ENCODE measurements at places on chromosomes 2 and 18.

DNA sequence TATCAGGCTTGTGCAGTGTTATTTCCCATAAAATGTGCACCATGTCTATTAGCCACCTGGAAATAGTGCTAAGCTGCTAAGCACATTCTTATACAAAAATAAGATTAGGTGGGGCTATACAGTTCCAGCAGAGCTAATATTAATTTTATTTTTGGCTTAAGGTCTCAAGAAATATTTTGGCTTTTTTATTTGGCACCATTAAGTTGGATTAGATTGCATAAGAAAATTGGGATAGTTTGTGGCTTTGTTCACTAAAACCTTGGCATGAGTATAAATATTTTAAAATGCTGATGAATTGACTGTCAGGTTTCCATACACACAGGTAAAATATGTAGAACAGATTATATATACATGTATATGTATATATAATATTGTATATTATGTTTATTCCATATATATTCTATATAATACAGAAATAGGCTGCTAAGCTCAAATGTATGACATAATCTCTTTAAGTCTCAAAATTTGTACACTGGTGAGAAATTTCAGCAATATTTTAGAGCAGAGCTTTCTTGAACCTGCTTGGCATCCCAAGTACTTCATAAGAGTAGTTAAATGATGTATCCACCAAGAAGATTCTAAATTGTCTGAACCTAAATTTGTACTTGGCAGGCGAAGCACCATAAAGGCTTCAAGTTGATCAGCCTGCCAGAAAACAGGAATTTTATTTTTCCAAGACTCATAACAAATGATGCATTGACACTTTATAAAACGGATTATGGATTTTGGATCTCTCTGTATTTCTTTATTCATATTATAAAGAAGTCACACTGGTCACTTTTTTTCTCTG lies 32.6 kb downstream of the CCDC102B start:
- no peak for DNase-seq

DNA sequence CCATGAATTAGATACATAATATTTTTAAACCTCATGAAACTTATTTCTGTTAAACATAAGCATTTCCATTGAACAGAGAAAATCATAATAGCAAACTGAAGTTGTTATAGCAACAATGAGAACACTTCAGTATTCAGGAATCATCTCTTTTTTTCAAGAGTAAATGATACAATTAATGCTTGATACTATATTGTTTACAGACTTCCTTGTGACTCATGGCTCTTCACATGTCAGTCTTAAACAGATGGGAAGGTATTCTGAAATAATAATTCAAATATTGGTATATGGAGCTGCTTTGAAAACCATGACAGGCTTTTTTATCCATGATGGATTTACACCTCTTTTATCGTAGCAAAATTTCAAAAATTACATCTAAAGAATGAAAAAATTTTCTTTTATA lies 226.5 kb upstream of the RBMS1 start:
- no peak for DNase-seq

- DNase-seq, result no peak
Measured at GRCh38 chr2:67145851-67146250, 251.3 kb upstream of the ETAA1 start.

DNA sequence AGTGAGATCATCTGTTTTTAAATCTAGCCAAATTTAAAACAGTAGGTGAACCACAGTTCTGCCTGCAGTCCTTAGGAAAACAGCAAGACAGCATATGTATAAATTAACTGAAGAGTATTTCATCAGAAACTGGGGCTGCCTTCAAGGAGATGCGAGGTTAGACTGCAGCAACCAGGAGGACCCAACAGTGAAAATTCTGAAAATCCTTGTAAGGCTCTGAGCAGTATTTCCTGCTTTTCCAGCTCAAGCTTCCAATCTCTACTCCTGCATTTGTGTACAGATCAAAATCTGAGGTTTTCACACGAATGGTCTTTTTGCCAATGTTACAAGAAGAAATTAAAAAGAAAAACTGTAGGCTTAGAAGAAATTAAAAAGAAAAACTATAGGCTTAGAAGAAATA lies 43.7 kb downstream of the CERKL start:
- no peak for DNase-seq

- no peak for DNase-seq
Measured at GRCh38 chr2:27407798-27408491, 1.4 kb downstream of the PPM1G start.

GRCh38 chr2:194709840-194710239 lies 947.2 kb upstream of the SLC39A10 start:
- no peak for DNase-seq

DNA sequence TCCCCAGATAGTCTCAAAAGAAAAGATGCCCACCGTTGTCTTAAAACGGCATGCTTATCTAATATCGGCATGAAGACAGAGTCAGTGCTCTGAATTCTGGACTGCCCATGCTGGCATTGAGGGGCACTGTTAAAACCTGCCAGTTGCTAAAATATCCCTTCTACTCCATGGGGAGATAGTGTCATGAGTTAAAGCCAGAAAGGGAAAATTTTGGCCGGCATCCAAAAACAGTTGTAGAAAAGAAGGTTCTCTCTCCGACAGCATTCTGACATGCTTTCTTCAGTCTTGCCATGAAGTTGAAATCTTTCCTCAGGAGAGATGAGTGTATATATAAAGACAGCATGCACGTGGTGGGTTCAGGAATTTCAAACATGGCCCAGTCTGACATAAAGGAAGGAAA lies 401.3 kb upstream of the PIK3C3 start:
- no peak for DNase-seq

- DNase-seq, result no peak
Measured at GRCh38 chr2:131493199-131493968, 1.2 kb upstream of the MZT2A start.

- no peak for DNase-seq
Measured at GRCh38 chr2:134683561-134684112, 35.2 kb downstream of the TMEM163 start.

DNA sequence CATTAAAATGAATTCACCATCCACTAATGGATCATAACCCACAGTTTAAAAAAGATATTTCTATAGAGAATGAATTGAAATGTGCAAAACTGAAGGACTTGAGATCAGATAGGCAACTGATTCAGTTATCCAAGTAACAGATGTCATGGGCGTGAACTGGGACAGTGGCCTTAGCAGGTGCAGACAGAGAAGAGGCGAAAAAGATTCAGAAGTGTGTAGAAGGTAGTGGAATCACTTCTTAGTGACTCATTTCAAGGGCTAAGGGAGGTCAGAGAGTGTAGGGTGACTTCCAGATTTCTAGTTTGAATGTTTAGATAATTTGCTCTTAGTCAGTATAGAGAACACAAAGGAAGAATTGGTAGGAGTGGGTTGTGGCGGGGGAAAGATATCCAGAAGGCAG lies 79.7 kb downstream of the EHBP1 start:
- DNase-seq, result no peak

GRCh38 chr2:174593574-174594203 lies 3.9 kb downstream of the WIPF1 start:
- peak; percentile 89 for DNase-seq

DNA sequence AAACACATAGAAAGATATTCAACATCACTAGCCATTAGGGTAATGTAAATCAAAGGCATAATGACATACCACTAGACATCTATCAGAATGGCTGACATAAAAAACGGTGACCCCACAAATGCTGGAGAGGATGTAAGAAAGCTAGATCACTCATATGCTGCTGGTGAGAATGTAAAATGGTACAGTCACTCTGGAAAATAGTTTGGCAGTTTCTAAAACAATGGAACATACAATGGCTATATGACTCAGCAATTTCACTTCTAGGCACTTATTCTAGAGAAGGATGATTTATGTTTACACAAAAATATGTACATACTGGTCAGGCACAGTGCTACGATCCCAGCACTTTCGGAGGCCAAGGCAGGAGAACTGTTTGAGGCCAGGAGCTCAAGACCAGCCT lies 87.3 kb downstream of the COLEC12 start:
- DNase-seq, result no peak

GRCh38 chr2:144358979-144359541 lies 160.9 kb downstream of the ZEB2 start:
- DNase-seq, result no peak

GRCh38 chr2:239290618-239291474 lies 110.0 kb downstream of the HDAC4 start:
- no peak for DNase-seq

- DNase-seq, result no peak
Measured at GRCh38 chr2:28152585-28153280, 239.9 kb upstream of the FOSL2 start.

GRCh38 chr2:217366266-217366895 lies 506.5 kb upstream of the TNP1 start:
- no peak for DNase-seq

- DNase-seq, result no peak
Measured at GRCh38 chr2:226585130-226585561, 214.5 kb downstream of the IRS1 start.

DNA sequence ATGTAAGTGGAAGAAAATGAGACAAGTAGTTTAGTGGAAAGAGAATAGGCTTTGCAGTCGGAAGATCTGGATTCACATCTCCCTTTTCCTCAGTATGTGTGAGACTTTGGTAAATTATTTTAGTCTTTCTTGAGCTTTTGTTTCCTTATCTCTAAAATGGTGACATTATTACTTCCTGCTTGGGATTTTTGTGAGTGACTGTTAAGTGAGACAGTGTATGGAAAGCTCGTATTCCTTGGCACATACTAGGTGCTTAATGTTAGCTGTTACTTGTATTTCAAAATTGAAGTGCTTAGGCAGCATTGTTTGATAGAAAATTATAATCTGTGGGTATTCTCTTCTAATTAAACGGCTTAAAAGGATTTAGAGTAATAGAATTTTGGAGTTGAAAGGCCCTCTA lies 2.0 kb downstream of the ZNF638 start:
- DNase-seq, result no peak

GRCh38 chr2:173720306-173720705 lies 244.9 kb downstream of the SP3 start:
- DNase-seq, result no peak

DNA sequence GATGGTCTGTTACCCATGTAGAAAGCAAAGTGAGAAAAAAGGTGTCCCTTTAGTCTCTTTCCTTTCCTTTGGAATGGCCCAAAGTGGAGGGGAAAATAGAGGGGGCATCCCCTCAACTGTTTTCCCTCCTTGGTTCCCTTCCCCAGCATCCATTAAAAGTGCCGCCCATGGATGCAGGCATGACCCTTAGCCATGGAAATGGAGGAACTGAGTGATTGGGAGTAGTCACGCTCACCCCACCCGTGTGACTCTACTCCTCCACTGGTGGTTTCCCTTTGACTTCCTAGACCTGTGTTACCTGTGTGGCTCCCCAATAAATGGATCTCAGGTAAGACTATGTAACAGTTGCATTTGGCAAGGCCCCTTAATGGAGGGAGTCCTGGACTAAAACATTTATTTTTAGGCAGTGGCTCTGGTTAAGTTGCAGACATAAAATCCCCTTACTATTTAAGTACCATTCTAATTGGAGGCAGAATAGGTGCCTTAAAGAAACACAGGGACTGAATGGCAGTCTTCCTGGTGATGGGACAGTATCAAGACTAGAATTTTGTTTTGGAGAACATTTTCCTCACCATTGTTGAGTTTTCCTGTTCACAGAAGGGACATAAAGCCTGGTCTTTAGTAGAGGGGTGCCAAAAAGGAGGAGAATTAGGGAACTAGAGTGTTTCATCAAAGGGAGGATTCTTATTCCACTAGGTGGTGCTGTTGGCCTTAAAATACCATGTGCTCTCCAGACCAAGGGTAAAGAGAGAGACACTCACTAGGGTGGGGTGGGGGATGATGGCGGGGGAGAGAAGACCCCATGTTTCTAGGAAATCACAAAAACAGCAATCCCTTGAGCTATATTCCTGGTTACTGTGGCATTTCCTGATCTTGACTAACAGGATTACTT lies 25.7 kb upstream of the PLA2R1 start:
- DNase-seq, result no peak

DNA sequence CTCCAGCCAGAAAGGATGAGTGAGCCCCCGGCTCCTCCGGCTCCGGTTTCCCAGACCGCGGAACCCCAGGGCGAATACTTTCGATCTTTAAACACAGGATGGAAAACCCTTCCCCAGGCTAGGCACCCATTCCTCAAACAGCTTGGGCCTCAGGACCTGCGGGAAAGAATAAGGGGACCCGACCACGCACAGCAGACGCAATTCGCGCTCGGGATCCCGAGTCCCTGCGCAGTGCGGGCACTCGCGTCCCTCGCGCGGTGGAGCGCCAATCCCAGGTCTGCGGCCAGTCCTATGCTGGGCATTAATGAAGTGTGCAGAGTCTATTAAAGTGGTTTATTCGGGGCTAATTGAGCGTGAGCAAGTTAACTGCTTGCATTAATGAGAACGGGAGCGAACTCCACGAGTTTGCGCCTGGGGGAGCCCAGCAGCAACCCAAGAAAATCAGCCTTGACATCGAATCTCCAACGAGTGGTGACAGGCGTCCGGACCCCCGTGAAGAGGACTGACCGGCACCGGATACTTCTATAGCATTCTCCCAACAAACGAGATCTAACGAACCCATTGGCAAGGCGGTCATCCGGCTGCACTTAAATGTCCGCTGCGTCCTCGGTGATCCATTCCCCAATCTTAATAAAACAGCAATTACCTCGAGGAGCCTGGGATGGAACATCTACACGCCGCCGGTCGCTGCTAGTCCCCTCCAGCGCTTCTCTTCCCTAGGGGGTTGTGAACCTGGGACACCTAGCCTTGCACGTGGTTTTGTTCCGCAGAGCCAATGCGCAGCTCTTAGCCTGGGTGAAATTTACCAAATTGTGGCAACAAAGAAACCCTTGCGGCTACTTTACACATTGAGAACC lies 1.6 kb downstream of the OSR1 start:
- DNase-seq, result no peak

DNA sequence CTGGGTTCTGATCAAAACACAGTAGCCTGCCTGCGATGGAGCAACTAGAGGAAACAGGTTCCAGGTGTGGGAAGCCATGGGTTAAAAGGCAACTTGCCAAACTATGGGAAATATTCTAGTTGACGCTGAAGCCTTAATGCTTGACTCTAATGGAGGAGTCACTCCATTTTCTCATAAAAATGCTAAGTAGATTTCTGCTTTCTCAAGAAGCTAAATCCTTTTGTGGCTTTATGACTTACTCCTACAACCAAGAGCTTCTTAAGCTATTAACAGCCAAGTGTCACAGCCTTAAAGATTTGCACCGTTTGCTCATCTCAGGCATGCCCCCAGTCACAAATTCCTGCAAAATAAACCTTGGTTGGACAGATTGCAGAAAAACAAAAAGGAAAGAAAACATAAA lies 25.2 kb downstream of the ANKRD44 start:
- no peak for DNase-seq

- DNase-seq, result peak; percentile 53
Measured at GRCh38 chr2:160411167-160411566, 82.4 kb downstream of the RBMS1 start.

Data from CD4-positive, alpha-beta T cell treated with Interleukin-17A for 1 hour (primary cell).